GM23338 (cell line): ENCODE measurements at places on chromosomes 13 and 19.

- DNase-seq, result no peak
Observed at GRCh38 chr19:56819166-56819565, 21.4 kb downstream of the PEG3 start.

GRCh38 chr13:104979281-104980030 lies 1556.0 kb downstream of the EFNB2 start:
- DNase-seq, result no peak

DNA sequence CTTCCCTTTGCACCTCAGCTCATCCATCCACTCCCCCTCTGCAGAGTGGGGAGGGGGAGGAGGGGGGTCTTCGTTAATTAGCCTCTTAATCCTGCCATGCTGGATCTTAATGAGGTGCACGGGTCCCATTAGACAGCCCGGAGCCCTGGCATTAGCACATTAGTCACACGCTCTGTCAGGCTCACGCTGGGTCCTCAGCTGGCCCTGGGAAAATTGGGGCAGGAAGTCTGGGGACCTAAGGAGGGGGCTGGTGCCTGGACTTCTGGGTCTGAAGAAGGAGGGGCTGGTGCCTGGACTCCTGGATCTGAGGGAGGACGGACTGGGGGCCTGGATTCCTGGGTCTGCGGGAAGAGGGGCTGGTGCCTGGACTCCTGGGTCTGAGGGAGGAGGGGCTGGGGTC lies 444 bp upstream of the NCCRP1 start:
- DNase-seq, result no peak

GRCh38 chr19:31717269-31717923 lies 368.2 kb upstream of the TSHZ3 start:
- DNase-seq, result no peak

DNA sequence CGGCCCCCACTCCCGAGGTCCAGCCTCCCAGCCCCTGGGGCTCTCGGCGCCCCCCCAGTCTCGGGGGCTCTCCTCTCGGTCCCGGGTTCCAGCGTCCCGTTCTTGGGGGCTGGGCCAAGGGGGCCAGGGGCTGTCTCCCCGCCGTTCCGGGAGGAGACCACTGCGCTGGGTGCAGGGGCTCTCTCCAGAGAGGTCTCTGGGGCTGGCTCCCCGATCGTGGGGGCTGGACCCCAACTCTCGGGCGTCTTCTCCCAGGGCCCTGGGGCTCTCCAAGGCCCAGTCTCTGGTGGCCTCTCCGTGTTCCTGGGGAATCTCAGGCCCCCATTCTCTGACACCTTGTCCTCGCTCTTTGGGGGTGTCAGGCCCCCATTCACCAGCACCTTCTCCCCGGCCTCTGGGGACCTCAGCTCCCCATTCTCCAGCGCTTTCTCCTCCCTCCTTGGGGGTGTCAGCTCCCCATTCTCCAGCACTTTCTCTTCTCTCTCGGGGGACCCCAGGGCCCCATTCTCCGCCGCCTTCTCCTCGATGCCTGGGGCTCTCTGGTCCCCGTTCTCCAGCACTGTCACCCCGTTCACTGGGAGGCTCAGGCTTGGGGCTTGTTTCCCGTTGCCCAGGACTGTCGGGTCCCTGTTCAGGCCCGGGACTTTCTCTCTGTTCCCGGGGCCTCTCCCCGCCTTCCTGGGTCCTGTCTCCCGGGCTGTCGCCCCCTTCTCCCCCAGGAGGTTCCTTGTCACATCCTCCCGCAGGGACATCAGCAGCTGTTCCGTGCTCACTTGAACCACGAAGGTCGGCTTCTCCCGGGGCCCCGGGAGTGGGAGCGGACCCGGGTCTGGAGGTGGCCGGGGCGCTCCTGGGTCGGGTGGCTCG lies 13.7 kb downstream of the LMTK3 start:
- DNase-seq, result peak; percentile 3

DNA sequence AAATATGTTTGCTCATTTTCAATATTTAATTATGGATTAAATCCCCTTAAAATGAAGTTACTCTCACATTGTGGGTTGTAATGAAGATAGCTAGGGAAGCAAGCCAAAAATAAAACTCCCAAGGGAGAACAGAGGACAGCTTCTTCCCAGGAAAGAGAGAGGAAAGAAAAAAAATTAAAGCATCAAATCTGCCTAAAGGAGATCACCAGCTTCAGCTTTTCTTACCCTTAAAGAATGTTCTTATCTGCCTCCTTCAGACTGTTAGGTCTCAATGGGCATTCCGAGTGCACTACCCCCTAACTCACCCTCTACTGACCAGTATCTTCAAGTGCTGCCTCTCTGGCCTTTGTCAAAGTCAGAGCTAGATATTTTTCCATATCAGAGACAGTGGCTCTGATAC lies 55.2 kb downstream of the XPO4 start:
- DNase-seq, result peak; percentile 33

- no peak for DNase-seq
Observed at GRCh38 chr13:23325191-23325590, 108.3 kb downstream of the SACS start.

GRCh38 chr19:18895824-18896341 lies at the start of gene CERS1:
CERS1 (minus strand) TSS chr19:18896158; CDS start chr19:18896072, 86 bp downstream.
- DNase-seq, result peak; percentile 68

GRCh38 chr19:29415507-29415906 lies 110.3 kb upstream of the VSTM2B start:
- DNase-seq, result peak; percentile 66
